Uterine smooth muscle cell (primary cell): ENCODE measurements at places on chromosomes 11 and 22. TPM values are rescaled to one million over a fixed set of nuclear protein-coding genes. Genes with fewer than 3 reads are reported as not detected.

INS gene
- not detected in 2 replicates for total RNA-seq

OR4A16 gene
- total RNA-seq = not detected in 2 replicates

ESAM gene
- 0.62 and 0.89 TPM in 2 replicates for total RNA-seq

CCDC89 gene
- 4.0 and 7.9 TPM in 2 replicates for total RNA-seq

SLC35F2 gene
- total RNA-seq = 22.9 and 40.0 TPM in 2 replicates

NCAM1 gene
- total RNA-seq = 32.4 and 35.1 TPM in 2 replicates

C11orf16 gene
- not detected in 2 replicates for total RNA-seq

ZDHHC8 gene
- 7.1 and 7.6 TPM in 2 replicates for total RNA-seq

ANO3 gene
- total RNA-seq = 1.00 and 1.2 TPM in 2 replicates

PHF21B gene
- total RNA-seq = under 0.01 TPM in 1 of 2 replicates, not detected in the other

PATE4 gene
- not detected in 2 replicates for total RNA-seq

FZD4 gene
- total RNA-seq = 14.6 and 29.1 TPM in 2 replicates

VSIG10L2 gene
- total RNA-seq = 0.22 TPM in 1 of 2 replicates, not detected in the other

EHF gene
- total RNA-seq = not detected in 2 replicates

MUC6 gene
- total RNA-seq = not detected in 2 replicates

ISX gene
- total RNA-seq = not detected in 2 replicates

SLC39A13 gene
- total RNA-seq = 58.9 and 70.6 TPM in 2 replicates

CELF1 gene
- 114 and 128 TPM in 2 replicates for total RNA-seq

B3GAT1 gene
- total RNA-seq = under 0.01 TPM in 1 of 2 replicates, not detected in the other

NCAPH2 gene
- total RNA-seq = 36.0 and 79.0 TPM in 2 replicates

ETS1 gene
- total RNA-seq = 51.9 and 98.3 TPM in 2 replicates

SCT gene
- total RNA-seq = not detected in 2 replicates

RBMXL2 gene
- 0.11 and 0.25 TPM in 2 replicates for total RNA-seq

WT1 gene
- 6.9 and 13.8 TPM in 2 replicates for total RNA-seq

SCGB1D2 gene
- not detected in 2 replicates for total RNA-seq
